ENCODE measurements at places on chromosomes 1 and 21.

DNA sequence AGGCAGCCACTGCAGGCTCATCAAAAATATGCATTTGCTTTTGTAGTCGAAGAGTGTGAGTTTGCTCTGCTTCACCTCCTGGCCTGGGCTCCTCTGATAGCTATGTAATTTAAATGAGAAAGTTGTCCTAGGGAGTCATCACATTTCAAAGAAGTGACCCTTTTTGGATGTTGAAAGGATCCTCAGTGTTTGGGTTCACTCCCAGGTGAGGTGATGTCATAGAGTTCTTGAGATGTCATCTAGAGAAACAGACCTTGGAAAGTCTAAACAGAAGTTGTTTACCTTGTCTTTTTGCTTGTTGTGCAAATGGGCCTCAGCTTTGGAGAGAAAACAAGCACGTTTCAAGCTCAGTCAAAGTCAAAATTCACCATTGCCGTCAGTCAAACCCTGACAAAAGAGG, 92.0 kb upstream of the BARHL2 start:
- no peak for DNase-seq

GRCh38 chr1:228833911-228834688, 98.8 kb downstream of the RHOU start:
- DNase-seq, result no peak

DNA sequence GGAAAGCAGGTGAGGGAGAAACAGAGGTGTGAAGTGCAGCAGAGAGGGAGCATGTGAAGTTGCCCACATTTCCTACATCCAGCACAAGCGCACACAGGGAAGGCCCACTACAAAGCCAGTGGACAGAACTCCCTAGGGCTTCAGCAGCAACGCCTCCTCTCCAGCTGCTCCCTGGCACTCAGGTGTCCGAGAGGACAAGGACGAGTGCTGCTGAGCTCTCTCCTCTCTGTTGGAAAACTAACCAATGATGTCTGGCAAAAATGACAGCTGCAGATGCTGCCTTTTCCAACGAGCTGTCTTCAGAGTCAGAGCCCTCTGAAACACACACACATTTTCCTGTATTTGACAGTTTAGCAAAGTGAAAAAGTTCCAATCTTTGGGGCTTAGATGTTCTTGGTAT, 86.8 kb downstream of the HSF2BP start:
- DNase-seq, result no peak

- DNase-seq, result no peak
These were observed 5.1 kb downstream of the AGRN start for GRCh38 chr1:1024771-1025699.

- DNase-seq, result no peak
These were observed 640.4 kb upstream of the ADGRL4 start for GRCh38 chr1:79646880-79647279.

DNA sequence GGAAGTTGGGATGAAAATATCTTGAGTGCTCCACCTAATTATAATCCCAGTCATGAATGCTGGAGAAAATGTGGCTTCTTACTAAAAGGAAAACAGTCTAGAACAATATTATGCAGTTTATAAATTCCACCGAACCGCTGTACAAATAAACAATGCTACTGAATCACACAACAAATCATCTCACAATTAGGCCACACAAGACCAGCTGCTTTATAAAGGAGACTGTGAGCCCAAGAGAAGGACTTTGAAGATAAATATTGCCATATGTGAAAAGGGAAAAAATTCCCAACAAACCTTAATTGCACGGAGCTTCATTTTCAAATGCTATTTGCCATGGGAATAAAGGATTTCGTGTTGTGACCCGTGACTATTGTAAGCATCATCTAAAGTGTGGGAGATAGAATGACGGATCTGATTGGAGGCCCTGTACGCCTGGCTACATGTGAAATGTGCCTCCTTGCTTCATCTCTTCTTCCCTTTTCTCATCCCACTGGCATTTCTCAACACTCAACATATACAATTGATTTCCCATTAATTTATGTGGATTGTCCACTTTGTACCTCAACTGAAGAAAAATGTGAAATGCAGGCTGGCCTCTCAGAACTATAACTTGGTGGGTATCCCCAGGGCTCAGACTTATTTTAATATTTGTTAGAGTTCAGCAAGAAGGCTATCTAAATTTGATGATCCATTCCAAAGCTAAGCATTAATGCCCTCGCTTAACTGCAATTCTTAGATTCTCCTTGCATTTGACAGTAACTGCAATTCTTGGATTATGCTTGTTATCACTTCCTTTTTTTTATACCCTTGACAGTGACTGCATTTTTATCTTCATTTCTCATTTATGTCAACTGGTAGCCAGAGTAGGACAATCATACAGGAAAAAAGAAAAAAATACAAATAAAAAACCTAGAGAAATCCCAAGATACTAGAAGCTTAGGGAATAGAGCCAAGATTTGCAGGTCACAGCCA, 122.3 kb downstream of the TGFB2 start:
- DNase-seq, result no peak

DNA sequence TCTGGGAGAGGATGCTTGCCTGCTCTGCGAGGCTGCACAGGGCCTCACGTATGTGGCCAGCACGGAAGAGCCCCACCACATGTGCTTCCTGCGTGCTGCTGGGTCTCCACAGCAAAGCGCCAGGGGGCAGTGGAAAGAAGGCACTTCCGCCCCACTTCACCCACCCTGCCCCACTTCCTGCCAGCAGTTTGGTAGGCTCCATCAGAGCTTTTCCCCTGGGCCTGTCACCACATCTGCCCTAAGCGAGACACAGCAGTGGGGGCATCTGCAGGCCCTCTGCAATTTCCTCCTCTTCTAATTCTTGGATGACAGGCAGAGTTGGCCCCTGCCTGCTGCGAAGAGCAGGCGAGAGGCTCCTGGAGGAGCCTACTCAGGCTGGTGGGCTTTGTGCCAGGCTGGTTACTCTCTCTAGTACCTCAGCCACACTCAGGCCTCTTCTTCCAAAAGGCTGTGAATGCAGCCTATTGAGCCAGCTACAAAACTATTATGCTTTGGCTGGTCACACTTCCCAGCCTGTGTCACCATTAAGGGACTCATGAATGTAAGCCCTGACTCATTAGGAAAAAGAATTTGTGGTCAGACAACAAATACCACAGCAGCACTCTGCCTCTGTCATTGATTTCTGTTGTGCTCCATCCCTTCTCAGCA, 25.0 kb downstream of the CD244 start:
- peak; percentile 80 for DNase-seq

DNA sequence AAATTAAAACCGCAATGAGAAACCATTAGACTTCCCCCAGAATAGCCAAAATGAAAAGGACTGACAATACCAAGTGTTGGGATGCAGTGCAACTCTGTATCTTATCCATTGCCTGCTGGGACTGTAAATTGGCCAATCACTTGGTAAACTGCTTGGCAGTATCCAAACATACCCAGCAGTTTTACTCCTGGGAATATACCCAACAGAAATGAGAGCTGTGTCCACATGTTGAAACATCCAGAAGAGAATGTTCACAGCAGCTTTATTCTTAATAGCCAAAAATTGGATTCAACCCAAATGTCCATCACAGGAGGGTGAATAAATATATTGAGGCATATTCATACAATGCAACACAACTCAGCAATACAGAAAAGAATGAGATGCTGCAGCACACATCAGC, 13.7 kb upstream of the FAM20B start:
- DNase-seq, result no peak

GRCh38 chr1:100528871-100529270, 9.1 kb upstream of the GPR88 start:
- DNase-seq, result no peak

DNA sequence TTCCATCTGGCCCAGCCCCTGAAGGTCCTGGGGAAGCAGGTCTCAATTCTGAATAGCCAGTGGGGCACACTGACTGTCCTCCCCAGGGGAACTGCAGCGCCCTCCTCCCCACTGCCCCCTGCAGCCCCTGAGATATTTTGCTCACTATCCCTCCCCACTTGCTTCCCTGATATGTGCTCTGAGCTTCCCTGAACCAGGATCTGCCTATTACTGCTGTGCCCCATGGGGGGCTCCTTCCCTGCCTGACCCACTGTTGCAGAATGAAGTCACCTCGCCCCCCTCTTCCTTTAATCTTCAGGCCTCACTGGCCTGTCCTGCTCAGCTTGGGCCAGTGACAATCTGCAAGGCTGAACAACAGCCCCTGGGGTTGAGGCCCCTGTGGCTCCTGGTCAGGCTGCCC, 89.8 kb downstream of the PTPRU start:
- no peak for DNase-seq

GRCh38 chr1:66533804-66534740, at the start of gene SGIP1:
Gene SGIP1, plus strand, starts transcription at chr1:66534153. Its CDS starts 206 bp downstream, at chr1:66534359.
- peak; percentile 87 for DNase-seq

GRCh38 chr1:83512373-83513193, 486.3 kb downstream of the TTLL7 start:
- DNase-seq, result no peak

DNA sequence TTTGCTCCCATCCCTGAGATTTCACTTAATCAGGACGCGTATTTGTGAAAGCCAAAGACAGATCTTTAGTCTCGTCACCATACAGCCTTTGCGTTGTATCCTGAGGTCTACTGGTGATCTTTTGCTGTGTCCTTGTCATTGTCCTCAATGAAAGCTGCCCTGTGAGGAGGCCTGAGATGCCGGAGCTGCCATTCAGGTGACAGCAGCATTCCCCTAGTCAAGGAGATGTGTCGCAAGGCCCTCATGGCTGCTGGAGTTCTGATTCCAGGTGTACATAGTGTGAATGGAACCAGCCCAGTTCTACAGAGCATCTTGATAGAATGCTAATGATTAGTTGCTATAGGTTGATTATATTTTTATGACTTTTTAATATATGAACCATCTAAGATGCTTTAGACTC, 24.1 kb downstream of the TTF2 start:
- DNase-seq, result no peak

- no peak for DNase-seq
These were observed 41.7 kb upstream of the ARHGAP29 start for GRCh38 chr1:94279038-94279437.

GRCh38 chr1:169896013-169896412, 2.3 kb upstream of the SCYL3 start:
- no peak for DNase-seq

- peak; percentile 63 for DNase-seq
These were observed 15.1 kb downstream of the THBS3 start for GRCh38 chr1:155192346-155193274.

DNA sequence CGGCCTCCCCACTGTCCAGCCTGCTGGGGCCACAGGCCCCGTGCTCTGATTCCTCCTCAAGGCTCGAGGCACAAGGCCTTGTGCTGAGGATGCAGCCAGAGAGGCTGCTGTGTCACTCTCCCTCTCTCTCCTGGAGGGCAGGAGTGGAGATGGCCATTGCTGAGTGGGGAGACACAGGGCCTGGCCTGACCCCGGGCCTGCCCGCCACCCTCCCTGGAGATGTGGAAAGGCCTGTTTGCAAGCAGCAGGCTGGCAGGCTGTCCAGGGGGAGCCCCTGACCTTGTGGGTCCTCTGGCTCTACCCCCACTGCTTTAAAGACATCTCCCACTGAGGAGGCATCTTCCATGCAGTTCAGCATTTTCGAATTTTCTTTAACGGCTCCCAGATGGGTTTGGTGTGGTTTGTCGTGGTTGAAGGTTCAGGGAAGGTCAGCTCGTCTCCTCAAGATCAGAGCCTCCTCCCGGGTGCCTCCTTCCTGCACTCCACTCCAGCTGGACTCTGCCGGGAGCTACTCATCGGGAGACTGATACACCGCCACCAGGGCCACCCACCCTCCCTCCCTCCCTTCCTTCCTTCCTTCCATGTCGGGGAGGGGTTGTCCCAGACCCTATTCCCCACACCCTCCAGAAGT, 69.1 kb downstream of the SPSB1 start:
- no peak for DNase-seq

- DNase-seq, result no peak
These were observed 8.5 kb upstream of the EXO1 start for GRCh38 chr1:241839369-241839979.

DNA sequence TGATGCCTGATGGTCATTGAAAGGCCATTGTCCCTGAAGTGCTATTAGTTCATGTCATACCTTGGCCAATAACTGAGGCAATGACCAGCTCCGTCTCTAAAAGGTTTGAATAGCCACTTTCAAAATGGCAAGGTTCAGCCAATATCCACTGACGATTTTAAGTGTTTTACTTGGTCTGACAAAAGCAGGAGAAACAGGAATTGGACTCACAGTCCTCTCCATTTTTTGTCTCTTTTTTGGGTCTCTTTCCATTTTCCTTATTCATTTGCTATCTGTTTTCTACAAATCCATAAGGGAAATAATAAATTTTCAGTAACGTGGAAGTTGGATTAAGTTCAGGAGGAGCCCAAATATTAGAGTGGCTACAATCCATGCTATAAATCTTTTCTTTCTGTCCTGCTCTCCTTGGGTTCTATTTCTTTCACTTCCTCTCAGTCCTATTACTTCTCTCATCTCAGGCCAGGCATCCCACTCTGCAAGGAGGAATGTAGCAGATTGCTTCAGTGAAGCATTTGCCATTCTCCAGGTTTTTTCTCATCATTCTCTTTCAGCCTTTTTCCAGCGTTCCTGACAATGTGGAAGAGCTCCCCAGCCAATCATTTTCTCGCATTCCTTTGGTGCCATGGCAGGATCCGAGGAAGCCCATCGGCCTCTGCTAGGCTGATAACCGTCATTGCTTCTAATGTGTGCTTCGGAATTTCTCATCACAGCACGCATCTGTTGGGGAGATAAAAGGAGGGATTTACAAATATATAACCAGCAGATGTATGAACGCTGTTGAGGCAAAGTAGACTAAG, 414.5 kb downstream of the ADGRL2 start:
- no peak for DNase-seq

GRCh38 chr1:206940588-206940936, 5.7 kb downstream of the PIGR start:
- no peak for DNase-seq

DNA sequence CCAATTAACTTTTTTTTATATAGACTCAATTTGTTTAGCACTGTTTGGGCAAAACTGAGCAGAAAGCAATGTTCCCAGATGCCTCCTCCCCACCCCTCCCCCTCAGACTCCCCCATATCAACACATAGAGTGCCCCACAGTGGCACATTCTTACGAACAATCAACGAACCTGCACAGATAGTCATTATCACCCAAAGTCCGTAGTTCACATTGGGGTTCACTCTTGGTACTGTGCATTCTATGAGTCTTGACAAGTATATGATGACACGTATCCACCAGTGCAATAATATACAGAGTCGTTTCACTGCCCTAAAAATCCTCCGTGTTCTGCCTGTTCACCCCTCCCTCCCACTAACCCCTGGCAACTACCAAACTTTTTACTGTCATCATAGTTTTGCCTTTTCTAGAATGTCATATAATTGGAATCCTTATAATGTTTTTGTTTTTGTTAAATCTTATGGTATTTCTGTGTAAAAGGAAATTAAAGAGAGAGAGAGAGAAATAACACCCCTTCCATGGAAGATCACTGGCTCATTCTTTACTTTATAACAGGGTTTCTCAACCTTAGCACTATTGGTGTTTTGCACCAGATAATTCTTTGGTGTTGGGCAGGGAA, 37.2 kb upstream of the HNRNPU start:
- DNase-seq, result no peak

GRCh38 chr1:86226204-86226603, 69.6 kb upstream of the COL24A1 start:
- DNase-seq, result no peak

DNA sequence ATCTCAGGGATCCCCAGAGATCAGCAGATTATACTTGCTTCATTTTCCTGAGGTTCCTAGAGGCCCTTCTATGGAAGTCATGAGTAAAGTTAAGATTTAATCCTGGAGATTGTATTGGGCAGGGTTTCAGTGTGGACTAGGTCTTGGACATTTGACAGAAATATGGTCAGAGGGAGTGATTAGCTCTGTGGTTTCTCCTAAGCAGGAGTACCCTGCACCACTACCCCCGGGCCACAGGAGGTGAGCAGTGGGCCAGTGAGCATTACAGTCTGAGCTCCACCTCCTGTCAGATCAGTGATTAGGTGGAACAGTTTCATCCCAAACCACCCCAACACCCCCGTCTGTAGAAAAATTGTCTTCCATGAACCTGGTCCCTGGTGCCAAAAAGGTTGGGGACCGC, 43.2 kb downstream of the PHACTR4 start:
- no peak for DNase-seq

Data from cardiac septum (tissue), 1 donor.